Posterior cingulate gyrus (tissue), 11 donors: ENCODE measurements at places on chromosomes 16 and 17.

DNA sequence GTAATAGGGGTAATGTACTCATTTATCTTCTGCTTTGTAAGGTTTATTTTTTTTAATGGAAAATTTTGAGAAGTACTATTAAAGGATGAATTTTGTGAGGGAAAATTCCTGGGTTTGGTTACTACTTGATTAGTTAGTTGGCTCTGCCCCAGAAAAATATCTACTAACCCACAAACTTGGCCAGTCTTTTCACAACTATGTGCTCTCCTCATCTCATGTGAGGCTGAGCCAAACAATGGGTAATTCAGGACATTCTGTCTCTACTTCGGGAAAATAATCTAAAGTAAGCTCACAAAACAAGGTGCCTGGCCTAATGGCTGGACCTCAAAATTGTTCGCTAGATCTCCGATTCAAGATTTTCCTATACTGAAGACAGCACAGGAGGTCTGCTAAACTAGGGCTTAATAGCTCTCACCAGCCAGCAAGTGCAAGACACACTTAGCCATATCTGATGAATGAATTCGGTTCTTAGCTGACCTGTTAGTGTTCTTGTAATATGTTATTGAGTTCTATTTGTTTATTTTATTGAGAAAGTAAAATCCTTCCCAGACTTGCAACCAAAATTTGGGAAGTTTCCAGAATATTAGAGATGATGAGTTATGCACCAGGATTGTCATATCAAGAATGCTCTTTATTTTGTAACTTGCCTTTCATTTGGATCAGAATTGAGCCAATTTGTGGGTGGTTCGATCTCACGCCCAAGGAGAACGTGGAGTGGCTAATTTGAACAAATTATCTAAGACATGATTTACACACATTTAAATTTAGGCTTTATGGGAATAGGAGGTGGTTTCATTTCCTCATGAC lies 5.7 kb downstream of the KCNJ16 start:
- DNase-seq: no peak

- no peak for DNase-seq
Observed at GRCh38 chr16:88337021-88337420, 45.7 kb upstream of the ZNF469 start.

- DNase-seq: no peak
Observed at GRCh38 chr17:75476752-75477489, 20.5 kb downstream of the TMEM94 start.

- no peak for DNase-seq
Observed at GRCh38 chr17:14149751-14150150, 80.4 kb downstream of the COX10 start.

DNA sequence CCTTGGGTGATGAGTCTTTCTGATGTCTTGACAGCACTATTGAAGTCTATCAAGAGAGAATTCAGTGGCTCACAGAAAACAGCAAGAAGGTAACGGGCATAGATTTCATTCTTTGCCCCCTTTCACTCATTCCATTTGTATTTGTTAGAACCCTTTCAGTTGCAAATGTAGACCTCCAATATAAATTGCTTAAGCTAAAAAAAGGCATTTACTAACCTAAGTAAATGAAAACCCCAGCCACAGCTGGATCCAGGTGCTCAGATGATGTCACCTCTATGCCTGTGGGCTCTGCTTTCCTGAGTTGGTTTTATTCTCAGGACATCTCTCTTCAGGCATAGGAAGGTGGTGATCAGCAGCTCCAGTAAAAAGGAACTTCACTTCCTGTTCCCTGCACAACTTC lies 11.1 kb downstream of the VWA3A start:
- DNase-seq: no peak

DNA sequence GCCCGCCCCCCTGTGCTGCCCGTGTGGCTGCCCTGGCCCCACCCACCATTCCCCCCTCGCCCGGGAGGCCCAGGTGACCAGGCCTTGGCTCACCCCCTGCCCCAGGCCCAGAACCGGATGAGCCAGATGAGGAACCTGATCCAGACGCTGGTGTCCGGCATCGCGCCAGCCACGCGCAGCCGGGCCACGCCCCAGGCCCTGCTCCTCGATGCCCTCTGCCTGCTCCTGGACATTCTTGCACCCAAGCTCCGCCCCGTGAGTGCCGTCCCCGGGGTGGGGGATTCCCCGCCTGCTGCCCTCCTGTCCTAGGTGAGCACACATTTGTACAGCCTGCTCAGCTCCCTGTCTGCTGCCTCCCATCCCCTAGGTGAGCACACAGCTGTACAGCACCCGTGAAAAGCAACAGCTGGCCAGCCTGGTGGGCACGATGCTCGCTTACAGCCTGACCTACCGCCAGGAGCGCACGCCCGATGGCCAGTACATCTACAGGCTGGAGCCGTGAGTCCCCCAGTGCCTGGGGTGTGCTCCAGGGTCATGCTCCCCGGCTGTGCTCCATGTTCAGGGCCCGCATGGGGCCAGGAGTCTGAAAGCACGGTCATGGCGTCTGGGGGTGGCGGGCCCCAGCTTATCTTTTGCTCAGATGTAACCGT lies 4.8 kb downstream of the GNG13 start:
- no peak for DNase-seq

- DNase-seq: no peak
Observed at GRCh38 chr16:4337540-4338088, 13.5 kb downstream of the PAM16 start.

- DNase-seq: no peak
Observed at GRCh38 chr16:35687071-35687470, 2227.7 kb downstream of the TP53TG3F start.

GRCh38 chr17:27986805-27987684 lies 55.4 kb upstream of the NLK start:
- no peak for DNase-seq

DNA sequence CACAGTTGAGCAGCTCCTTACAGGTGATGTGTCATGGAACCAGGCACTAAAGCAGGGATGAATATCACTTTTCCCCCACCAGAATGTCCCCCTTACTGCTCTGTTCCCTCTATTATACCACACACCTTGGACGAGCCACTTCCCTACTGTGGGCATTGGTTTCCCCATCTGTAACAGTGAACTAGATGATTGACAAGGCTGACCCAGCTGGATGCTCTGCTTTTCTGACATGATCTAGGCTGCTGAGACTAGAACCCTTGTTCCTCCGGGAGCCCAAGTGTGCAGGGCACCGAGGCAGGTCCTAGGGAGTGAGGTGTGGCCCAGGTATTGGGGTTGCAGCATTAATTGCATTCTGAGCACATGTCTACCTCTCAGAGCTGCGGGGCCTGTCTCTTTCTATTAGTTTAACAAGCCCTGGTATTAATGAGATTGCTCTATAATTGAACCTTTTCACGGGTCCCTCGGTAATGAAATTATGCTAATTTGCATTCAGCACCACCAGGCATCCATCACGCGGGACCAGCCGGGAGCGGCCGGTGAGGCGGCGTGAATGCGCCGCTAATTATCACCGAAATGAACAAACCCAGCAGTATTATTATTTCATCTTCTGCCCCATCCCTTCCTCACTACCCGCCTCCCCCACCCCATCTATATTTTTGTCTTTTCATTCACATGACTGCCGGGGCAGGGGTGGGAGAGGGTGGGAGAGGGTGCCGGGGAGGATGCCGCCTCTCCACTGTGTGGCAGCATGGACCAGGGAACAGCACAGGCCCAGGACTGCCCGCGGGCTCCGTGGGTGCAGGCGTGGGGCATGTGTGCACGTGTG lies 121.1 kb downstream of the CYLD start:
- peak; percentile 58 for DNase-seq

- DNase-seq: no peak
Observed at GRCh38 chr16:78686601-78687000, 587.1 kb downstream of the WWOX start.

DNA sequence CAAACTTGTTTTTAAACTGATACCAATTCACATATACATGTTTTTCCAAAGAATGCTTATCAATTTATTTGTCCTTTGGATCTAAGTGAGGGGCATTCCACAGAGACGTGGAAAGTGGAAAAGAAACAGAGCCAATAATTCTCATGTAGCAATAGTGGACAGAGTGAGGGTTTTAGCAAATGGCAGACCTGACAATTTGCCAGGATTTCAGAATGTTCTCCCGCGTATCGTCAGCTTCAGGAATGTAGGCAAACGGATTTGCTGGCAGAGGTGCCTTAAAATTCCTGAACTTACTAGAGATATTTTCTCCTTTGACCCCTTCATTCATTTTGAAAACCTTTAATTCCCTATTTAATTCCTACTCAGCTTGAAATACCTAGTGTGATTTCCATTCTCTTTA lies 193.4 kb upstream of the CPHXL start:
- DNase-seq: no peak

DNA sequence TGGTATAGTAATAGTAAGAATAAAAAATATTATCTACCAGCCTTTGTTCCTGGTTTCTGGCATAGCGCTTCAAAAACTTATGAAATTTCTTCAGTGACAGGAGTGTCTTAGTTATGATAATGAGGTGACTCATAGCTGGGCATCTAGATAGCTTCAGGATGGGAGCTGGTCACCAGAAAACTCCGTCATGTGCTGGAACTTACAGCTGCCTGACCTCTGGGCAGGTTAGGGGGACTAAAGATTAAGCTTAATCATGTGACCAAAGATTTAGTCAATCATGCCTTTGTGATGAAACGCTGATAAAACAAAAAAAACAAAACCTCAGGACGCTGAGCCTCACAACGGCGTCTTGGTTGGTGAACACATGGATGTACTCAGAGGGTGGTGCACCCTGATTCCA lies 154.2 kb downstream of the MYO1D start:
- no peak for DNase-seq

DNA sequence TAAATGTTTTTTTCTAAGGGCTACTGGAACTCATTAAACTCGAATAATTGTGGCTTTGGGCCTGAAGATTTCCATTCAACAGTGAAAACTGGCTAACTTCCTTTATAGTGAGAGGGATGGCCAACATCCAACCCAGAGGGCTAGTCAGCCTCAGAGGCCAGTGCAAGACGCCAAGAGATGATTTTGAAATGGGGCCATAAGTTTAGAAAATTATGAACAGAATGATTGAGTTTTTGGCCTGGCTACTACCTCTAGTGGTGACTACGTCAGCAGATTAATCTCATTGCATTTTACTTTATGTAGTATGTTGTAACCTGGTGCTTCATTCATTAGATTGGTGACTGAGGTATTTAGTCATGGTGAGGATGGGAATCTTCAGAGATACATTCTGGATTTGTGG lies 28.4 kb downstream of the HAPSTR1 start:
- DNase-seq: no peak

DNA sequence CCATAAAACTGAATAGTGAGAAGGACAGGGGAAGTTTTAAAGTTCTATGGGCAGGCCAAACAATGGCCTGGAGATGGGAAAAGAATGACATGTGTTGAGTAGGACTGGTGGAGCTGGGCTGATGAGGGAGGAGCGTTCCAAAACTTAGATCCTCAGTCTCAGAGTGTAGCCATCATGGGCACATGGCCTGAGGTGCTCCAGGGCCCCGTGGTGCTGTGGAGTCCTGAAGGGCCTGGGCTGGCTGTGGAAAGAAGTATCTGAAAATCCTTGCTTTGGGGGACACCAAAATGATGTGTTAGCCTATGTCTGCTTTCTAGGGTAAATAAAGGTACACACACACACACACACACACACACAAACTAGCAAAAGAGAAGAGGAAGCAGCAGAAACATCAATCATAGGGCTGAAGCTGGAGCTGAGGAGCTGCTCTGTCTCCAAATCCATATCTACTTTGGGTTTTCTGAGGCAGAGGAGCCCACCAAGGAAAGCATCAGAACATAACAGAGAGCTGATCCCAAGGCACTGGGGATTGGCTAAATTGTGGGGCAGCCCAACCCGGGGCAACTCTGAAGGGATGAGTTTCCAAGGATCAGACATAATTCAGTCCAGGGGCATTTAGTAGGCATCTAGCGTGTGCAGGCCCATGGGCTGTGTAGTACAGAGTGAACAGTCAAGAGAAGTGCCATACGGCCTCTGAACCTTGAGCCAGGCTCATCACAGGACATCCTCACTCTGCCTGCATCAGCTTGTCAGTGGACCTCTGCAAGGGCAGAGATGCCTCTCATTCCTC lies 85.2 kb downstream of the C16orf78 start:
- no peak for DNase-seq

DNA sequence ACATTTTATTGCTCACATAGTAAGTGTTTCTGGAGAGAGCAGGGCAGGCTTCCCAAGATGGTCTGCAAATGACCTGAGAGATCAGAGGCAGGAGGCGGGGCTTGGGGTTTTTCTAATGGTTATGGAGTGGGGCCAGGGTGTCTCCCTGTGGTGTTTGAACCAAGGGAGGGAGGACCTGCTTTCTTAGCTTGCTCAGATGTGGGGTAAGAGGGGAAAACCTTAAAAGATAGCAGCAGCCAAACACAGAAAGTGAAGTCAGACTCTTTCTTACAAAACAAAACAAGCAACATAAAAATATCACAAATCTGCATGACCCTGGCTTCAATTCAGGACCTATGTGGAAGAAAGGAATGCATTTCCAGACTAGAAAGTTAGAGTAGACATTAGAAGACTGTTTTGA lies 22.9 kb upstream of the DNAJA2 start:
- DNase-seq: no peak

- no peak for DNase-seq
Observed at GRCh38 chr17:1228781-1229348, 41.4 kb upstream of the BHLHA9 start.

DNA sequence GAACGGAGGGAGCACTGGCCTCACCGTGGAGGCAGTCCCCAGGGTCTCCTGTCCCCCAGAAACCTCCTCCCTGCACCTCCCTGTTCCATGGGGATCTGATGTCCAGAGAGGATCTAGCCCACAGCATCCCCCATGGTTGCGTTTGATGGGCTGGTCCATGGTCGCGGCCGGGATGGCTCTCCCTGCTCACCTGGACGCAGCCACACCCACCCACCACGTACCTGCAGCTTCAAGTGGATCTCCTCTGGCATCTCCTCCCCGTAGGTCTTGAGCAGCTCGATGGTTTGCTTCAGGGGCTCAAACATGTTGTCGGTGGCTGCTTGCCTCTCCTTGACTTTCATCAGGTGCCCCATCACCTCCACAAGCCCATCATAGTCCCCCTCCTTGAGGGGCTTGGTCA lies 47.9 kb downstream of the DNAH17 start:
- DNase-seq: no peak

DNA sequence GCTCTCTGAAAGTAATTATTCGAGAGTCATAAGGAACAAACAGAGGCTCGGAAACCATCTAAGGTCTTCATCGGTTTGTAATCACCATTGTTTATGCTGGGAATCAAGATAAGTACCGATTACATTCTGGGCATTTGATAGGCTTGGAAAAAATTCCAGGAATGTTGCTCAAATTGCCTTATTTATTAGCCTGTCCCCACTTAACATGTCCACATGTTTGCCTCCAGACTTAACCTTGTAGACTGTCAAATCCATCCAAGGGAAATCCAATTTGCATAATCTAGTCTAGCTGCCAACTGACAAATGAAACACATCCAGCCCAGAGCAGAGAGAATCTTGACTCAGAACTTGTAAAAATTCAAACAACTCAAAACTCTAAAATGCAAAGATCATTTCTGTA lies 51.3 kb upstream of the TMC5 start:
- DNase-seq: no peak

DNA sequence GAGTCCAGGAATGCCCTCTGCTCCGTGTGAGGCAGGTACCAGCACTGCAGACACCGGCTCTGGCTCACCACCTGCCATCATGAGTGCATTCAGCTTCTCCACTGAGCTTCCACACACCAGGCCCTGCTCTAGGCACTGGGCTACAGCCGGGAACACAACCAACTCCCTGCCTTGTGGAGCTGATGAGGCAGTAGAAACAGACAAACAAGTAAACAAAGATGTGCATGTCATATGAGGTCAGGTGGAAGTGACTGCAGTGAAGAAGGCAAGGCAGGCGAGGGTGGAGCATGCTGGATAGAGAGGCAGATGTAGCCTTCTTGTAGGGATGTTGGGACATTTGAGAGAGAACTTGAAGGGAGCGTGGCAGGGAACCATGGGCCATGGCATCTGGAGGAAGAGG lies 5.0 kb downstream of the NLRC5 start:
- no peak for DNase-seq

GRCh38 chr16:19328364-19328763 lies 42.8 kb downstream of the CLEC19A start:
- no peak for DNase-seq
